ENCODE measurements at places on chromosomes 2 and 18.

- DNase-seq, result no peak
These were observed 105.4 kb upstream of the FAM110C start for GRCh38 chr2:151553-152334.

DNA sequence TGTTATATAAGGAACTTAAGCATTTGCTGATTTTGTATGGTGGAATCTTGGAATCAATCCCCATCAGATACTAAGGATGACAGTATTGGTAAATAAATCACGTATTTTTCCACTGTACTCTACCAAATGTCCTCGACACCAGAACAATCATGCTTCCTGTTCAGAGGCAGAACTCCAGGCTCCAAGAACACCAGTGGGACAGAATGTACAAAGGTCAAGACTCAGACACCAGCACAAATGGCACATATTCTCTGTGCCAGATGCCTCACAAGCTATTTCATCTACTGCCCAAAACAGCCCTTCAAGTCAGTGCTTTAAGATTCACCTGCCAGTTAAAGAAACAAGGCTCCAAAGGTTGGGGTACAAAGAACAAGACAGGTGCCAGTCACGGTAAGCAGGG, 420.5 kb downstream of the STK39 start:
- DNase-seq, result no peak

DNA sequence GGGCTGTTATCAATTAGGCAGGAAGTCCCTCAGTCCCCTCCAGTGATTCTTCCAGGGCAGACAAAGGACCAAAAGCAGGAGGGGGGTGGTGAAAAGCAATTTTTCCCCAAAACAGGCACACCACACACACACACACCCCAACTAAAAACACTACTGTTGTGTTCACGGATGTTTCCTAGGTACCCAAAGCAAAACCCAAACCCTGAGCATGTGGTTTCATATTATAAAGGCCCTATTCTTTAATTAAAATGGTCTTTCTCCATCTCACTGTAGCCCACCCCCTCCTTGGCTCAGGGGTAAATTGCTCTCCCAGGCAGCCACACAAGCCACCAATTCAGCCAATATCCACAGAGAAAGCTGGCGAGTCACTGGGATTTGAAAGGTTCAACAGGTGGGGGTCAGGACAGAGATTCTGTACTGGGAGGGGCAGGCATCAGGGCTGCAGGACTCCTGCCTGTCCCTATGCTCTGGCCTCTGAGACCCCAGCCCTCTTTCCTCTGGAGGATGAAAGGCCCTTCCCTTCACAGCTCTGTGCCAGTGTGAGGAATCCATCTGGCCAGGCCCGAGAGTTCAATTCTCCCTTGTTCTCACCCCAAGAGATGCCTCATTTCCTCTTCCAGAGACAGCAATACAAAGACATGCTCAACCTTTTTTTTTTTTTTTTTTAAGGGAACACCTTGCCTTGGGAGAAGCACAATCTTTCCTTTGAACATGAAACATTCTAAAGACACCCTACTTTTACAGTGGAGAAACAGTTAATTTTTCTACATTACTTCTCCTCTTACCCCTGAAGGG, 43.6 kb downstream of the SPRED2 start:
- DNase-seq, result no peak

DNA sequence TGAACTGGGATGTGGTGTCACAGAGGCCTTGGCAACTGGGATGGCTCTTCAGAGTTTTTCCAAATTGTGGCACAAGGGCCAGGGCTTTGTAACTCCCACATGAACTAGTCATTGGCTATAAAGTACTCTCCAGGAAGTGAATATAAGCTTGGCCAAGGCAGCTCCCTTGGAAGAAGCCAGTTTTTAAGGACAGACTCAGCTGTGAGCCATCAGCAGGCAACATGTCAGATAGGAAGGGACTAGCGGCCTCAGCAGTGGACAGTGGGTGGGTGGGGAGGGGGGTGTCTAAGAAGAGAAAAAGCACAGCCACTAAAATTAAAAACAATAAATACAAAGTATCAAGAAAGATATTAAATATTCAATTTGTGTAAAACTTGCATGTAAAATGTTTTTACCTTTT, 691.1 kb upstream of the PIK3C3 start:
- DNase-seq, result no peak

DNA sequence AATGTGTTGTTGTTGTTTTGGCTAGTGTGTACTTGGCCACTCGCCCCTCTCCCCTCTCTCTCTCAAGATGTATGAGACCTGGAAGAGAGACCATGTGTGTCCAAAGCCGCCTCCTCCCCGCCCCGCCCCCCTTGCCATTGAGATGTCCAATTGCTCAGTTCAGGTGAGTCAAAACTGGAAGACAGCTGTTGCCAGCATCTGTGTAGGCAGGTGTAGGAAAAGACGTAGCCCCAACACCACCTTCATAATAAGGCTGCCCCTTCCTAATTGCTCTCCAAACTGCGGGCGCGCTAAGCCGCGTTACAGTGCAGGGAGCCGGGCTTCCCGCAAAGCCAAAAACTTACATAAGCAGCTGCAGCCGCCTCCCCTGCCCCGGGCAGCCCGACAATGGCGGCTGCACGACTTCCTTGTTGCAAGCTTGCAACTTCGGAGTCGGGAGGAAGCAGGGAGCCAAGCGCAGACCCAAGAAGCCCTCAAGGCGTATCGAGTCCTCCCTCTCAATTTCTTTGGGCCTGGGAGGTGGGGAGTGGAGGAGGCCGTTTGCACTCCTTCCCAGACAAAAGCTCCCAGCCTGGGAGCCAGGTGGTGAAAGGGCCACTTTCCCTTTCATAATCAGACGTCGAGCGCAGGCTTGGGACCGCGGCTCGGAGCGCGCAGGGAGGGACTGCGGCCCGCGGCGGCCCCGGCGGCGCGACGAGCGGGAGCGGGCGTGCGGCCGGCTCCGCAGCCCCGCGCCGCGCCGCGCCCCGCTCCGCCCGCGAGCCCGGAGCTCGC, 882 bp downstream of the ZBTB14 start:
- DNase-seq, result peak; percentile 30

DNA sequence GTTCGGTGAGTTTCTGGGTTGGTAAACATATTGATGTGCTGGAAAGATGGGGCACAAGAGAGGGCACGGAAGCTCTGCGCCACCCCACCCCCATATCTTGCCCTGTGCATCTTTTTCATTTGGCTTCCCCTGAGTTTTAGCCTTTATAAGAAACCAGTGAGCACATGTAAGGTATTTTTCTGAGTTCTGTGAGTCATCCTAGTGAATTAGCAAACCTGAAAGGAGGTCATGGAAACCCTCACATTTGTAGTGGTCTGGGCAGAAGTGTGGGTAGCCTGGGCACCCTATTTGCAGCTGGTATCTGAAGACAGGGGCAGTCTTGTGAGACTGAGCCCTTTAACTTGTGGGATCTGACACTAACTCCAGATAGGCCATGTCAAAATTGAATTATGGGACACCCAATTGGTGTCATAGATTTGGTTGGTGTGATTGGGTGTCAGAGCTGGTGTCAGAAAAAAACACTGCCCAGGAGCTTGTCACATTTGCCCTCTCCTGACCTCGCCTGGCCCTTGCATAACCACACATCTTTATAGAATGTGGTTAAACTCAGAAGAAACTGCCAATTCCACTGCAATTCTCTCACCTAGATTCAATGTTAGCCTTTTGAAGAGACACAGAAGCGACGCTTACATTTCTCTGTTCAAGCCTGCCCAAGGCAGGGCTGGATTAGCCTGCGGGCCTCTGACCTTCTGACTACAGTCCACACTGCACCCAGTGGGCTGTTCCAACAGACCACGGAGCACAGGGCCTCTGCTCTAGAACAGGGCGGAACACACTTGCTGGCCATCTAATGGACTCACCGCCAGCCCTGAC, 12.0 kb upstream of the GALM start:
- DNase-seq, result no peak

GRCh38 chr2:135525786-135526185, 5.2 kb downstream of the ZRANB3 start:
- no peak for DNase-seq

GRCh38 chr2:61658841-61659780, 121.0 kb upstream of the XPO1 start:
- DNase-seq, result peak; percentile 7

DNA sequence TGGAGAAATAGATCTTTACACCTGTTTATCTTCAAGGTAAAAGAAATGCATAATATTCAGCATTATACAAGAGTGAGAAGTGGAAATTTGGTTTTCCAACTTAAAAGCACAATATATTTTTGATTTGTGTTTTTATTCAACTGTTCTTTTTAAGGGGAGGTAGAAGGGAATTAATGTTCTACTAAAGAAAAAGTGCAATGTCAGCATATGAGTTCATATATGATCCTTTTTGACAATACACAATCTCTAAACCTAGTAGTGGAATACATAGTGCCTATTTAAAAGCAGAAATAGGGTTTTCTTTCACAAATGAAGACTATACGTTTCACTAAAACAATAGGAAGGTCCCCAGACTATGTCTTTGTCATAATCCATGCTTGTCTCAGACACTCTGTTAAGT, 63.2 kb upstream of the ATP5MC3 start:
- no peak for DNase-seq

DNA sequence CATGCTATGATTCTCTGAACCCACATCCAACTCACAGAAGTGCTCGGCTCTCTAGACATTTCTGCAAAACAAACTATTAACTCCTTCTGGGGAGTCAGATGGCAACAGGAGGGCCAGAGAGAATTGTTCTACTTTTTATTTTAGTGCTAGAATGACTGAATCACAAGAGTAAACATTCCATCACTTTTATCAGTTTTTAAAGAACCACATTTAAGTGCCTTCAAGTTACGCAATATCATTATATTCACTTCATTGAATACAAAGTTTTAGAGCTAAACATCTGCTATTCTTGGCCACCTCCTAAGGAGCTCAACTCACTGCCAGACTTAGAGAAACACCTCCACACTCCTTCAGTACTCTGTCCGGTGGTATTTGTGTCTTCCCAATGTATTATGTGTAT, 22.4 kb downstream of the B4GALT6 start:
- no peak for DNase-seq

GRCh38 chr2:203973000-203973399, 36.4 kb downstream of the ICOS start:
- DNase-seq, result no peak

GRCh38 chr18:9804517-9805104, 81.2 kb upstream of the TXNDC2 start:
- no peak for DNase-seq

DNA sequence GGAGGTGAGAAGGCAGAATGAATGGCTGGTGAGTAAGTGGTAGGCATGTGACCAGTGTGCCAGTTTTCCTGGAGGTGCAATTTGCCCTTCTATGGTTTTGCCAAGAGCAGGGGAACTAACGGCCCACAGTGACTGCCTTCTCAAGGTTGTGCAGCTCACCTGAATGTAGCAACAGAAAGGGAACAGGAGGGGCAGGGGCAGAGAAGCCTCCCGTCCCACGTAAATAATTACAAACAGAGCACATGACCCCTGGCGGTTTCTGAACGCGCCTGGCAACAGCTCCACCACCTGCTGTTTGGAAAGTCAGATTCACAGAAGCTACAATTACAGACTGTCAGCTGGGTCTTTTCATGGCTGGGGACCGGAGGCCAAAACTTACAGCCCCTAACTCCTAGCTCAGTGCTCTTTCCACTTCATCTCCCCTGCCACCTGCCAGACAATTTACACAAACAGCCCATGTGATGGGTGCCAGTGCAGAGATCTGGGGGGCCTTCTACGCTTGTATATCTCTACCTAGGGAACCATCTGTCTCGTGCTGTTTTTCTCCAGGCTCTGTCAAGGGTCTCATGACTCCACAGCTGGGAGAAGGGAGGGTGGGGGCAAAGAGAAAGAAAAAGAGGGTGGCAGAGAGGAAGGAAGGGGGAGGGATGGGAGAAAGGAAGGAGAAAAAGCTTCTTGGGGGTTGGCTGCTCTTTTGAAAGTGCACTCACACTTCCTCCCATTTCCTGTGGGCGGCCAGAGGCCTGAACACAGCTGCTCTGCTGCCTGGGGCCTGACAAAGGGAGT, 69.6 kb downstream of the POLR1A start:
- DNase-seq, result peak; percentile 32

GRCh38 chr2:132253496-132254305, 91.9 kb upstream of the ANKRD30BL start:
- DNase-seq, result no peak

- DNase-seq, result no peak
These were observed 68.3 kb upstream of the RND3 start for GRCh38 chr2:150555611-150556356.

DNA sequence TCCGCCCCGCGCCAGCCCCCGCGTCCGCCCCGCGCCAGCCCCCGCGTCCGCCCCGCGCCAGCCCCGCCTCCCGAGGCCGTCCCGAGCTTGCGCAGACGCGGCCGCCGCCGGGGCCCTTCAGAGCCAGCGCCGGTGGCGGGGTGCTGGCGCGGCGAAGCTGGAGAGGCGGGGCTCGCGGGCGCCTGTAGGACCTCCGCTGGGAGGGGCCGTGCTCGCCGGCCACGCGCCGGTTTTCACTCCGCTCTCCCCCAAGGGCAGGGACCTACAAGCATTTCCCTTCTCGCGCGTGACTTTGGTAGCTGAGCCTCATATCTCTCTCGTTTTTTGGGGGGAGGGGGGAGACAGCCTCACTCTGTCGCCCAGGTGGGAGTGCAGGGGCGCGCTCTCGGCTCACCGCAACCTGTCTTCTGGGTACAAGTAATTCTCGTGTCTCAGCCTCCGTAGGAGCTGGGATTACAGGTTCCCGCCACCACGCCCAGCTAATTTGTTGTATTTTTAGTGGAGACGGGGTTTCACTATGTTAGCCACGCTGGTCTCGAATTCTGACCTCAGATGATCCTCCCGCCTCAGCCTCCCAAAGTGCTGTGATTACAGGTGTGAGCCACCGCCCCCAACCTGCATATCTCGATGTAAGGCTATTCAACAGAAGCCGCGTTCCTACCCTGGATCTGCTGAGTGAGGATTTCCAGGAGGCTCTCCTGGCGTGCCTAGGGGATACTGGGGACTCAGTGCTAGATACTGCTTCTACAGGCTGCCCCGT, at the start of gene ZNF514:
Gene ZNF514, minus strand, starts transcription at position 159 of the 760 bp plus-strand sequence. CDS start 6,595 bp downstream, outside the sequence.
- DNase-seq, result peak; percentile 48

- DNase-seq, result no peak
These were observed 300.1 kb upstream of the TRIB2 start for GRCh38 chr2:12416600-12416999.

- no peak for DNase-seq
These were observed 91.7 kb downstream of the KLF7 start for GRCh38 chr2:207073801-207074678.

DNA sequence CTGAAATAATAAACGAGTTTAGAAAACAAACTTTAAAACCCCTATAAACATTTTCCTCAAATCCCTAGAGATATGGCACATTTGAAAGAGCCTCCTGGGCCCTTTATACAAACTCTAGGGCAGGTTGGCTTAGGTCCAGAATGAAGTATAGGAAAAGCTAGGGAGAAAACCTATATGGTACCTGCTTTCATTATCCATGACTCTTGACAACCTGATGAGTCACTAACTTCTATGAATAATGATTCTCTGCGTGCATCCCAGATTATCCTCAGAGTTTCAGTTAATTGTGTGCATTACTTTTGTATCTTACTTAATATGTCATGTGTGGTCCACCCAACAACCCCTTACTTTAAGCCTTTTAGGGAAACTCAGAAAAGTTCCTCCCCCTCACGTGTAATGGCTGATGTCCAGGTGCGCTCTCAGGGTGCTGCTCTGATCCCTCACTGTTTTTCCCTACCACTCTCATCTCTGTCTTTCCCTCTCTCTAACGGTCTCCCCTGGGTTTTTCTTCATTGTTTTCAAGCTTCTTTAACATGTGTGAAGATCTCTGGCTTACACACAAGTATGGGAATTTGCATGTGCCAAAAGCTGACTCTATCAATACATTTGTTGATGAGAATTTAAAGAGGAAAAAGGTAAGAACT, 78.5 kb downstream of the LRP1B start:
- no peak for DNase-seq

GRCh38 chr2:149076863-149077412, 38.4 kb downstream of the LYPD6B start:
- DNase-seq, result no peak

Data from fibroblast of skin of left quadriceps (primary cell).